ENCODE measurements at places on chromosomes 5 and 9.

DNA sequence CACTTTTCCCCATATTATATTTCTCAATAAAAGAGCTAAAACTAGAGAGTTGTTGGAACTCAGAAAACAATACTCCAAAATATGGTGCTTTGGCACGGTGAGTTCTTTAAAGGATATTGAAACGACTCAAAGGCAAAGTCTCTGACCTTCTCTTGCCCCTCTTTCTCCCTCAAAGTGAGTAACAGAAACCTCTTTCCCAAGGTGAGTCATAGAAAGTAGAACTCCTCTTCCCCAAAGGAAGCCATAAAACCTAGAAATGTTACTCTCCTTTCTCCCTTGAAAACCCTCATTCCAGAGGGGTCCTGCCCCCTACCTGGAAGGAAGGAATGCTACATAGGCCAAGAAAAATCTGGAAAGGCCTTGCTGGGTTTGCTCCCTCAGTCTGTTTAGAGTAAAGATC lies 47.5 kb downstream of the RAPGEF6 start:
- no peak for DNase-seq

- no peak for DNase-seq
Observed at GRCh38 chr9:89225991-89226471, 47.4 kb upstream of the SHC3 start.

- DNase-seq = no peak
Observed at GRCh38 chr5:124507688-124508087, 238.8 kb downstream of the ZNF608 start.

- no peak for DNase-seq
Observed at GRCh38 chr5:104267320-104268015, 704.9 kb upstream of the NUDT12 start.

- DNase-seq = no peak
Observed at GRCh38 chr5:15864536-15865215, 314.9 kb downstream of the MARCHF11 start.

DNA sequence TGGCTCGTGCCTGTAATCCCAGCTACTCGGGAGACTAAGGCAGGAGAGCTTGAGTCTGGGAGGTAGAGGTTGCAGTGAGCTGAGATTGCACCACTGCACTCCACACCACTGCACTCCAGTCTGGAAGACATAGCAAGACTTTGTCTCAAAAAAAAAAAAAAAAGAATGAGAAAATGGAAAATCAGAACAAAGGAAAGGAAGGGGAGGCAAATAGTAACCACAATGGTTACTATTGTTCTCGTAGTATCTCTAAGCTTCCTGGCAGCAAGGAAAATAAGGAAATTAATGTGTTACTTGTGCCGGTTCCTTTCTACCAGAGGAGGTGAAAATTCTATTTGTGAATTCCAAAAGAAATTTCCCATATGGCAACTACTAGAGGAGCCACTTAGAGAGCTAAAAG lies 48.5 kb upstream of the BNC2 start:
- no peak for DNase-seq

DNA sequence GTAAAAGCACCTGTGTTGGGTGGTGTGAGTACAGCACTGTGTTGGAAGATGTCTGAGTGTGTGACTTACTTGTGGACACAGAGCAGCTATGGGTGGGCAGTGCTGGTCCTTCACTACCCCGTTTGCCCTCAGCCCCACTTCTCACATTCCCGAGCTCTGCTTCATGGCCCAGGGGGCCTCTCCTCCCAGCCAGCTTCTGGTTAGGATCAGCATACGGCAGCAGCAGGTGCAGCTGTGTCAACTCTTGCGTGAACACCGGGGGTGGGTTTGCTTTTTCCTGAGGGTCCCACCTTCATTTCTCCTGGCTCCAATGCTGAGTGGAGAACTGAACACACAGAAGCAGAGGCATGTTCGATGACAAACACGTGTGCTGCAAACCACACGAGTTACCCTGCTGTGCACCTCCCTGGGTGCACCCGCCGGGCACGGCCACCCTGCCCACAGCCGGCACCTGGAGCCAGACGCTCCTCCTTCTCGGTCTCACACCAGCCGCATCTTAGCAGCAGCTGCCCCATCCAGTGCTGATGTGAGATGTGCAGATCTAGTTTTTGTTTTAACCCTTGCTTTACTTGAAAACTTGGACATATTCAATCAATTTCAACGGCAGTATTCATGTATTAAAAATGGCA lies 14.9 kb upstream of the SLC6A3 start:
- DNase-seq = no peak

DNA sequence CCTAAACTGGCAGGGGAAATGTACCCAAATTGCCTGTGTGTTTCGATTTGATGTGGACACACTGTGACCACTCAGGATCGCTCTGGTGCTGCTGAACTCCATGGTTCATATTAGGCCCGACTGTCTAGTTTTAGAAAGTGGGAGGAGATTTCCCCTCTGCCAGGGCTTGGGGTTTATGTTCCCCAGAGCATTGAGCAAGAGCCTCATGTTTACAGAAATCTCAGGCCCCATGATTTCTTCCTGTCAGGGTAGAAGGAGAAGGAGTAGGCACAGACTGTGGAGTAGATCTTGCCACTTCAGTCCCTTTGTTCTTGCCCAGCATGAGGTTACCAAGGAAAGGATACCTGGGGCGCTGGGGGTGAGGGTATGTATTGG lies 40.8 kb upstream of the GLRX start:
- no peak for DNase-seq

GRCh38 chr5:40478766-40479165 lies 200.9 kb upstream of the PTGER4 start:
- no peak for DNase-seq

GRCh38 chr5:107598958-107599357 lies 71.8 kb downstream of the EFNA5 start:
- DNase-seq = no peak

DNA sequence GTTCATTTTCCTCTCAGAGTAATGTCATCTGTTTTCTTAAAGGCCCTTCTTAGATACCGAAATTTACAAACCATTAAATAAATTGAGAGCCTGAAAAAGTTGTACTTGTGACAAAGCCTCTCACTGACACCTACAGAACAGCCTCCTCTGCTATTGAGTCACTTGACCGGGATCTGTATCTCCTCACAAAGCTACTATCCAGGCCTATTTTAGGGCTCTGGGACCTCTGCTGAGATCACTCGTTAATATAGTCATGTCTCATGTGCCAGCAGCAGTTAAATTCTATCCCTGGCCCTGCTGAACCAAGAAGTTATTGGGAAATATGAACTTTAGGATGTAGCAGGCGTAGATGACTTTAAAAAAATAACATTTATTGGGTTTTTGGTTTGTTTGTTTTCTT lies 31.1 kb downstream of the FBXO38 start:
- no peak for DNase-seq

DNA sequence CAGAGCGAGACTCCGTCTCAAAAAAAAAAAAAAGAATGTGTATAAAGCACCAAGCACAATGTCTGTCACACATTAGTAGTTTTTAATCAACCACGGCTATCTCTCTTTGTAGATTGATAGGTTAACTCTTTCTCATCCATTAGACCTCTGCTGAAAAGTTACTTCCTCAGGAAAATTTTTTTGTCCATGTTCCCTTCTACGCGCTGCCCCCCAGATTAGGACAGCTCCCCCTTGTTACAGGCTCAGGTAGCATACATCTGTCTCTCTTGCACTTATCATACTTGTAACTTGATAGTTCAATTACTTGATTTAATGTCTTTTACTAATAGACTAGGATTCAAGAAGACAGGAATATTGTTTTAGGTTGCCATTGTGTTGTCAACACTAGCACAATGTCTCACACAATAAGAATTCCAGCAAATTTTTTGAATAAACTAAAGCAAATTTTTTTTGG lies 1.5 kb downstream of the SPDL1 start:
- no peak for DNase-seq

DNA sequence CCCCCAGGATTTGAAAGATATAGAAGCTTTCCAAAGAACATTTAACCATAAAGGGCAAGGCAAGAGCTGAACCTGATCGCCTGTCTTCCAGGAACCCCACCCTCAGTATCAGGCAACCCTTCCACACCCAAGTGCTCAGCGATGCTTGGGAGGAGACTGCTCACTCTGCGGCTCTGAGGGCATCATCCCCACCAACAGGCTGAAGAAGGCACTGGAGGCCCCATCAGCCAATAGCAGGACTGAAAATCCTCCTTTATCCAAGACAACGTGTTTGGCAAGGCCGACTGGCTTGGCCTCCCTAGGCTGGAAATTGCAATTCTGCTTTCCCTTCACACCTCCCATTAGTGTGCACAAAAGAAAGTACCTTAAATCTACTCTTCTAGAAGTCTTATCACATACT lies 1.4 kb upstream of the PPP2CA start:
- DNase-seq = no peak

- DNase-seq = no peak
Observed at GRCh38 chr9:33242609-33243134, 2.7 kb downstream of the SPINK4 start.

DNA sequence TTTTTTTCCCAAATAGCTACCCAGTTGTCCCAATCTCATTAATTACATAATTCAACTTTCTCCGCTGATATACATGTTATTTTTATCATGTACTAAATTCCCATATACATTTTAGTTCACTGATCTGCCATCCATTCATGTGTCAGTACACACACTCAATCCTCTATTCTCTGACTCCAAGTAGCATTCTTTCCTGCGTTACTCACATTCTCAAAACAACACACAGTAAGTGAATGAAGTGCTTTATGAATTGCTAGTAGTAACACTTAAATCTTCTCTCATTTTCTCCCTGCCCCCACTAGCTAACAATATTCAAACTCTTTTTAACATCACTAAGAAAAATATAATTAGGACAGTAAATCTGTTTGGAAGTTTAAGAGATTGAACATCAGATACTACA lies 8.9 kb downstream of the ZNF366 start:
- no peak for DNase-seq

DNA sequence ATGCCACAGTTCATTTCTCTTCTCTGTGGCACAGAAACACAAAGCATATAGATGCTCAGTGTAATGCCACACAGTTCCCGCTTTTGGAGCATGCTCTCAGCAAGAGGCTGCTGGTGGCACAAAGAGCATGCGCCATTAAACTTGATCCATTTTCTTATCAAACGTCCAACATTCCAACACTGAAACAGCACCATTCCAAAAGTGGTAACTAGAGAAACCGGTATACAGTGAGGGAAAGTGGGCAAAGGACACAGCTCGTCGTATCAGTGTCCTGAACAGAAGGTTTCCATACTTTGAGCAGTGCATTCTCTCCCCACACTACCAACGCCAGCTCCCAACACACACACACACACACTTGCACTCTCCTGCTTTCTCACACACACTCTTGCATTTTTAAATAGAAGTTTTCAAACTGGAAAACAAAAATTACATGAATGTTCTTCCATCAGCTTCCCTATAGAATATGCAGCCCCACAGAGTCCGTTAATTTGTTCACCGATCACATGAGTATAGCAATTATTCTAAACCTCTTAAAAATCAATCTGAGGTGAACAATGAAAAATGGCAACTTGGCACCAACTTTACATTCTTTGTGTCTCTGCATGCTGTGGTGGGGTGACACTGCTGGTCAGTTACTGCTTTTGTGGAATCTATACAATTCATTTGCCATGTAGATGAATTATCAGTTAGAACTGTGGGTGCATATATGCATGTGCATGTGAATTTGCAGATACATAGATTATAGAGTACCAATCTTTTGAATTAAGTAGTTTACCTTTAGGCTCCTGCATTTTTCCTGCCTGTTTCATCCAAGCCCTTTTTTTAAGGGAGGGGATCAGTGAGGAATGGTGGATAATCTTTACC lies 5.7 kb downstream of the NFIB start:
- no peak for DNase-seq

DNA sequence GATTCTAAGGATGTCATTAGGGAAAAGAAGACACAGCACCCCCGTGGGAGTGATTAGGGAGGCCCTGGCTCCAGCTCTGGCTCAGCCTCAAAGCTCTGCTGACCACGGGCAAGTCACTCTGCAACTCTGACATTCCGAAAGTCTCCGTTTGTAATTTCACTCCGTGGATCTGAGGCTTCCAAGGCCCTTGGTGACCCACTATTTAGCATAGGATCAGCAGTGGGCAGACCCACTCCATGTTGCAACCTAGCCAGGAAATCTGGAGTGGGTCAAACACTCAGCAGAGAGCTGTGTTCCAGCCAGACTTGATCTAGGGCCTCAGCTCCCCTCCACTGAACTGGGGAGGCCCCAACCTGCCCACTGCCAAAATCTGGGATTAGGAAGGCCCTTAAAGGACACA lies 11.8 kb downstream of the PHF19 start:
- no peak for DNase-seq

- DNase-seq = no peak
Observed at GRCh38 chr5:92519811-92520632, 1061.0 kb downstream of the NR2F1-AS1 start.

GRCh38 chr9:88537761-88538091 lies 2.7 kb downstream of the NXNL2 start:
- no peak for DNase-seq

DNA sequence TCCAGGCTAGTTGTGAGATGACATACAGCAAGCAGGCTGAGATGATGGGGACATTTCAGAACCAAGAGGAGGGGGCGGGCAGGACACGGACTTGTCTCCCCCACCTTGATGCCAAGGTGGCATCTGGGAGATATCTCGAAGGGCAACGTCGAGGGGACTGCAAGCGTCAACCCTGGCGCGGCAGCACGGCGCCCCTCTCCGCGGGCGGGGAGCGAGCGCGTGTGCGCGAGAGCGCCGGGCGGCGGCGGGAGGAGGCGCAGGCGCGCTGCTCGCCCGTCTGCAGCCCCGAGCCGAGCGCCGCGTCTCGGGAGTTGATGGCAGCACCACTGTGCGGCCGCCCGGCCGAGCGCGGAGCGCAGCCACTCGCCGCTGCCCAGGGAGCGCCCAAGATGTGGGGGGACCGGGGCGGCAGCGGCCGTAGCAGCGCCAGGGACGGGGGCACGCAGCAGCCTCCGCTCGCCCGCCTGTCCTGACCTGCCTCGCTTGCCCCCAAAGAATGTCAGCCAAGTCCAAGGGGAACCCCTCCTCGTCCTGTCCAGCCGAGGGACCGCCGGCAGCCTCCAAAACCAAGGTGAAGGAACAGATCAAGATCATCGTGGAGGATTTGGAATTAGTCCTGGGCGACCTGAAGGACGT lies at the start of gene PRR16:
Gene PRR16, plus strand, starts transcription at position 310 of the 636 bp plus-strand sequence.
- no peak for DNase-seq

DNA sequence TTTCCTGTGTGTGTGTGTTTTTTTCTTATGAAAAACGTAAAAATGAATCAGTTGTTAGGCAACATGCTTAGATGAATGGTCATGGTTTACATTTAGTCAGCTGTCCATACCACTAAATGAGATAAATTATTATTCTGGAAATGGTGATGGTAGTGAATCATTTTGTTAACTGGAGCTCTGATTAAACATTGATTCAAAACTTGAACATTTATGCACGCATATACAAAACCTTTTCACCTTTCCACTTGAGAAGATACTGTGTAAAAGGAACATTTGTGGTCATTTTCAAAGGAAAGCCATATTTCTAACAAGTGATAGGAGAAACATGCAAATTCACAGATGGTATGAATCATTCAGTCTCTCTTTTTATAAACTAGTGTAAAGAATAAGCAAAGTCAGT lies 162.0 kb downstream of the SLC25A46 start:
- DNase-seq = no peak

DNA sequence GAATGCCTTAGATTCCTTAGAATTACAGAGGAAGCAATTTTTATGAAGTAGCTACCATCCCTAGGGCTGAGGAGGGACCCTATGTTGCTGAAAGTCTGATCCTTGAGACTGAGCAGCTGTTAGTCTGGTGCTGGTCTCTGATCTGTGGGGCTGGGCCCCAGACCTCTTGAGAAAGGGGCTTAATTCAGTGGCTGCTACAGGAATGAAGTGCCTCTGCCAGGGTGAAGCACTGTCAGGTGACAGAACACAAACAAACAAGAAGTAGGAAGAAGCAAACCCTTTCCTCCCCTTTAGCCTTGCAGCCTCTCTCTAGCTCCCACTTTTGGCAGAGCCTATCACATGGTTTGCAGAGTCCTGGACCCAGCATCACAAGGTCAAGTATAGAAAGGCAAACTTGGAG lies 64.0 kb upstream of the STC2 start:
- DNase-seq = no peak

All from NCI-H1048 (cell line).